ENCODE measurements at places on chromosomes 11 and 22.

DNA sequence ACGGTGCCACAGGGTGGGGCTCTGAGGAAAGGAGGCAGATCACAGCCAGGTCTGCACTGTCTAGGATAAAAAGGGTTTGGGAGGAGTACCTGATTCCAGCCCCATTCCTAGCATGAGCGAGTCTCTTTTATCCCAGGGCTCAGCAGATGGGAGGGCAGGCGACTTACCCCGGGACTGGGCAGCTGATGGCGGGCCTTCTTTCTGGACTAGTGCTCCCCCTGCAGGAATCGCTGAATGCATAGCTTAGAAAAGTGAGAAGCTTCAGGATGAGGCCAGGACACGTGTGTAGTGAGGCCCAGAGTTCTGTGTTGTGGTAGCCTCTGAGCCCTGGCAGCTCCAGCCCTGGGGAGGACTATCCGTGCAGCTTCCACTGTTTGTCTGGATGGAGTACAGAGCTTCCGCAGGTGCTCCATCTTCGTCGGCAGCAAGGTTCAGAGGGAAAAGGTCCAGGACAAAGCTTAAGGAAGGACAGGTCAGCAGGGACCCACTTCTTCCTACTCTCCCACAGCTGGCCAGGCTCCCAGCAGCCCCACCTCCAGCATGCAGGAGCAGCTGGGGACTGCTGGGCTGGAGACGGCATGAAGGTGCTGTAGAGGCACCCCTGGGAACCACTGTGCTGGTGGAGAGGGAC, 30.4 kb downstream of the COMMD9 start:
- peak; percentile 74 for DNase-seq

DNA sequence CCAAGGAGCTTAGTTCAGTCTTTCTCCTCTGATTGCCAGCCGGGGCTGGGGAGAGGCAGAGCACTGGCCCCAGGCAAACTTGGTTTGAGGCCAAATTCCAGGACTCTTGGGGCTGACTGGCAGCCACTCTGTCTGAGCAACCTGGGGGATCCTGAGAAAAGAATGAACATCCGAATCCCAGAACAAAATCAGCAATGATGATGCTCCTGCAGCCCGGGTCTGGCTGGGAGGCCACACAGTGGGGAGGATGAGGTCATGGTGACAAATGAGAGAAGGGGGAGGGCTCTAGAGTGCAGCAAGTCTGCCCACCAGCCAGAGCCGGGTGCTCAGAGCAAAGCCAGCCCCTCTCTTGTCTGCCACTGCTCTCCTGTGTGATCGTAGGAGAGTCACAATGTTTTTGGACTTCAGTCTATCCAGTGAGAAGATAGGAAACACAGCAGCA, 71.8 kb upstream of the PAX6 start:
- peak; percentile 32 for DNase-seq

- DNase-seq = no peak
Measured at GRCh38 chr11:11909727-11910126, 68.0 kb downstream of the USP47 start.

- DNase-seq = no peak
Measured at GRCh38 chr11:1335264-1335810, 25.9 kb upstream of the TOLLIP start.

- no peak for DNase-seq
Measured at GRCh38 chr22:46250783-46251125, 661 bp upstream of the CDPF1 start.
